Stimulated activated CD4-positive, alpha-beta T cell treated with anti-CD3 and anti-CD28 coated beads, Interleukin-1b, Interleukin-23, amount 100 ng/mL, for 4 hours (primary cell): ENCODE measurements at places on chromosomes 7 and 10.

- DNase-seq = no peak
Observed at GRCh38 chr7:126657137-126657536, 595.6 kb downstream of the GRM8 start.

GRCh38 chr7:35694161-35694783 is 663 bp downstream of the HERPUD2 start:
- no peak for DNase-seq

DNA sequence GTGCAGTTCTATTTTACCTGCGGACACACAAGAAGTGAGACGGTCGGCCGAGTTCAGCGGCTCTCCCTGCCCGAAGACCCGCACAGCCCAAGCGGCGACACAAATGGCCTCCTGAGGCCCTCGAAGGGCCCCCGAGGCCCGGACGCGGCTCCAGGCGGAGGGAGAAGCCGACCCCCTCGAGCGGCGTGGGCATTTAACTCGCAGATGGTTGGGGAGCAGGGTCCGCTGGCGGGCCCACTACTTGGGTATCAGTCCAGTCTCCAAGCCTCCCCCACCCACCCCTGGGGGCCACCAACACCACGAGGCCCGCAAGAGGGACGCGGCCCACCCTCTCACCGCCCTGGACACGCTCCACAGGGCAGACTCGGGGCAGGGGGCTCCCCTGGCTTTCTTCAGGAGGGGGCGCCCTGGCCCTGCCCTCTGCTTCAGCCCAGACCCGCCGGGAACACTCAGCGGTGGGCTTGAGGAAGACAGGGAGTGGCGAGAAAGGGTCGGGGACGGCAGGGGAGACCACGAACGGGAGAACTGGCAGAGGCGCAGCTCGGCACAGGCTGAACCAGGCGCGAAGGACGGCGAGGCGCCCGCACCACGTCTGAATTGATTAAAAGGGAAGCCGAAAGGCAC is 1.7 kb downstream of the IGF2BP3 start:
- DNase-seq = no peak

DNA sequence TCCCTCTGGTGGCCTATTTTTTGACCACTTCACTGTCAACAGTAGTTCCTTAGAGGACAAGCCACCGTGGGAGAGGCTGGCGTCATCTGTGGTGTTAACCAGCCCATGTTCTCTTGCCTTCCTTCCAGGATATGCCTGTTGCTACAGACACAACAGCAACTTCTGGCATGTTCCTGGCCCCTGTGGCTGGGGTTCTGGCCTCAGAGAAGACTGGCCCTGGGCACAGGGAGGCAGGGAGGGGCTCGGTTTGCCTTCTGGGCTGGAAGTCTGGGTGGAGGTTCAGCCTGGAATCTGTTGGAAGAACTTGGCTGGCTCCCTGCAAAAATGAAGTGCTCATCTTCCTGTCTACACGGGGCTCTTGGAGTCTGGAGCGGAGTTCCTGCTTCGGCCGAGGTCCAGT is 25.7 kb downstream of the GOLGA7B start:
- no peak for DNase-seq

- DNase-seq = no peak
Observed at GRCh38 chr7:47443049-47443448, 138.9 kb downstream of the TNS3 start.
